Right hindlimb (tissue), 1 donor: ENCODE measurements at places on chromosomes 6 and 20.

DNA sequence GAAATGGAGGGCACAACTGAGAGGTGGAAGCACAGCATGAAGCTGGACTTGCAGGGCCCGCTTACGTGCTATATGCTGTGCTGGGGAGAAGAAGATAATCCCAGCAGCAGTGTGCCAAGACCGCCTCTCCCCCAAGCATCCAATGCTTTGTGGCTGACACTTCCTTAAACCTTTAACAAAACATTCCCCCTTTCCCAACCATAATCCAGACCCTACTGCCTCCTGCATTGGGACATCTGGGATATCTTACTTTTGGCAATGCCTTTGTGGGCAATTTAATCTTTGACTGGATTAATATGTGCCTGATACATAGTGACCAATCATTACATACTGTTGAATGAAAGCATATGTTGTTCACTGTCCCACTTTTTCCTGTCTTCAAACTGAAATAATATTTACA, 3.1 kb upstream of the TENT5A start:
- no peak for DNase-seq

DNA sequence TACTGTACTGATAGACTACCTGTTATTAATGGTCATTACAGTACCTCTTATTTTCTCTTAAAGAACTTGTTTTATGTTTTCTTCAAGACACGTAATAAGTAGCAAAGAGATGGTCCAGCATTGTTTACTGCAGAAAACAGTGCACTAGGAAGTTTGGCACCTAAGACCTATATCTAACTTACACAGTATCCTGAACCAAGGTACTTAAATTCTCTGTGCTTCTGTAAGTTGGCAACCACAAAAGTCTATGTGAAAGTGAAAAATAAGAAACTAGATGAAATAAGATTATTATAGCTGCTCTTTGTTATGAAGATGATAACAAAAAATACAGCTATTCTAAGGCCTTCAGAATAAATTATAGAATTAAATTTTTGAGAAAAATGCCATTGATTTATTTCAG, 411.7 kb upstream of the SOX4 start:
- DNase-seq: no peak

- DNase-seq: no peak
Observed at GRCh38 chr20:6058684-6059295, 4.9 kb upstream of the LRRN4 start.

GRCh38 chr20:6395695-6396094, 272.9 kb upstream of the FERMT1 start:
- no peak for DNase-seq

- no peak for DNase-seq
Observed at GRCh38 chr6:124765280-124765679, 197.0 kb upstream of the RNF217 start.

GRCh38 chr6:164010441-164011103, 596.1 kb downstream of the QKI start:
- peak; percentile 63 for DNase-seq

DNA sequence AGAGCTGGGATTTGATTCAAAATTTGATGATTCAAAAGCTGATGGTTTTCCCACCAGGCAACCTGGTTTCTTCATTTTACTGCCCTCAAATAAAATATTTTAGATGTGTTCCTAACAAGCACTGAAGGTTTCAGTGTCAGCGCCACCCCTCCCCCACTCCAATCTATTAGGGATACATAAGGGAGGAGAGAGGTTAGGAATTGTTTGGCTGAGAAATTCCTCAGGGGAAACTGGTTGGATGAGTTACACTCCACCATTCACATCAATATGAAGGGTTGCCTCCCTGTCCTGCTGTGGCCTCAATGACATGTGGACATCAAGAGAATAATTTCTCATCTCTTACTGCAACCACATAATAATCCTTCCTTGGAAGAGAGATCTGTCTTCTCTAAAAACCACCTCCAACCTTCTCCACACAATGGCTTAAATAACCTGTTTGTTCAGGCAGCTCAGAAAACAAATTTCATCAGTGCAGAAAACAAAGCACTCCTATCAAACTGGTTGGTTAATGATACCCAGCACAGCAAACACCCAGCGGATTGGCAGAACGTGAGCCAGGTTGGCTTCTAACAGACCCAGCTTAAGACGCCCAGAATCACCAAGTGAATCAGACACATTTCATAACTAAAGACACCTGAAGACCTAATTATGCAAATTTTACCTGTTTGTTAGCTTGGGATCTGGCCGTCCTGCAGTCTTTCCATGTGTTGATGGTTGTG, 136.0 kb upstream of the SGK1 start:
- no peak for DNase-seq

DNA sequence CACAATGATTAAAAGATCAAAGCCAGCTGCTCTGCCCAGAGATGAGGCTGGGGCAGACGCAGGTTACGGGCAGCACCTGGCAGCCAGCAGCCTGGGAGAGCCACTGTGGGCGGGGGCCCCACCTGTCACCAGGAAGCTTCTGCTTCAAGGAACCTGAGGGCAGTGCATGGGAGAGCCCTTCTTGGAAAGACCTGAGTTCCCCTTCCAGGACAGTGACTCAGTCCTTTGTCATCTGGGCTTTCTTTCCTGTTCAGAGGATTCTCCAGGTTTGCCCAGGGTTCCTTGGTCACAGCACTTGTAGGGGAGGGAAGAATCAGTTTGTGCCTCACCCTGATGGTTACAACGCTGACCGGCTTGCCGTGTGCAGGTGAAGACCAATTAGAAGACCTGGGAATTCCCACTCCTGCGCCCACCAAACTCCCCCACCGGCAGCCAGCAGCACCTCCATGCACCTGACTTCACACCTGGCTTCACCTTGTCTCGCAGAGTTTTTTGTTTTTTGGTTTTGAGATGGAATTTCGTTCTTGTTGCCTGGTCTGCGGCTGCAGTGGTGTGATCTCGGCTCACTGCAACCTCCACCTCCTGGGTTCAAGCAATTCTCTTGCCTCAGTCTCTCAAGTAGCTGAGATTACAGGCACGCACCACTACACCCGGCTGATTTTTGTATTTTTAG, 2.0 kb downstream of the ZBP1 start:
- DNase-seq: no peak

- peak; percentile 62 for DNase-seq
Observed at GRCh38 chr20:38260378-38261053, at the start of gene KIAA1755. TSS of gene KIAA1755 (minus strand) at chr20:38260735. CDS start at chr20:38260500, 235 bp downstream.

DNA sequence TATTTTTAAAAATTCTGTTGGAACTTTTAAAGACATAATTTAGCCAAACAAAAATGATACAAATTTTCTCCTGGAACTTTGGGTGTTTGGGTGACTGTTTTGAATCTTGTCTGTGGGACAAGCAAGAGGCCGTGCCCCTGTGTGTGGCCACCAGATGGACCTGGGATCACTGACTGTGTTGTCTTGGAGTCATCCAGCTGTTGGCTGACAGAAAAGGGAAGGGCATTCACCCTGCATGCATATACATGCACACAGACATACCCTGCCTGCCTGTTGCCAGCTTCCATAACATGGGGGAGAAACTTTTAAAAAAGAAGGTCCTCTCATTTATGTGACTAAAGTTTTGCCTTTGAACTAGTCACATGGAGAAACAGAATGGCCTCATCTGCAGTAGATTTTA, 72.7 kb downstream of the BLOC1S5 start:
- DNase-seq: no peak
